ENCODE measurements at places on chromosomes 12 and 14.

DNA sequence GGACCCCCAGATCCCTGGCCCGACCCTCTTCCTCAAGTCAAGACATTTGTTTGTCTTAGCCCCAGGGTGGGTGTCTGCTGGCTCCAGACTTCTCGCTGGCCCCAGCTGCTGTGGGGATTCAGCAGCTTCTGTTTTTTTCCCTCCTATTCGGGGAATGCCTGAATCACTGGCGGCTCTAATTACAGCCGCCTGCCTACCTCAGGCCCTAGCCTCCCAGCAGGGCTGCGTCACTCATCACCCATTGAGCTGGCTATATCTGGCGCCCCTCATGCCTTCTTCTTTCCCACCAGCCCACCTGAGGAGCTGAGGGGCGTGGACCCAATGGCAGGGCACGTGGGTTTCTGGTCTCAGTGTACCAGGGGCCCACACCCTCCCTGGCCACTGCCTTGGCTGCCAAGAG, 10.1 kb downstream of the KRT80 start:
- no peak for DNase-seq

- DNase-seq: no peak
Measured at GRCh38 chr12:111194703-111195051, 174.2 kb downstream of the PHETA1 start.

DNA sequence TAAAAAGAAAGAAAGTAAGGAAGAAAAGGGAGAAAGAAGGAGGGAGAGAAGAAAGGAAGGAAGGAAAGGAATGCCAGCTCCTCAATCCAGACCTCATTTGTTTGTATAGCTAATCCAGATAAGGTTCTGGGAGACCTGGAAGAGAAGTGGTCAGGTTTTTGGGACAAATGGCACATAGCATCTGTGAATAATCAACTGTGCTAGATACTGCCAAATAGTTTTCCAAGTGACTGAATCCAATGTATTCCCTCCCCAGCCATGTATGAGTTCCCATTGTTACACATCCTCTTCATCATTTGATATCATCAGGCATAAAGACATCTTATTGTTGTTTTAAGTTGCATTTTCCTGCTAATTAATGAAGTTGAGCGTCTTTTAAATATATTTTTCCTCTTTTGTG, 18.6 kb upstream of the PTGR2 start:
- DNase-seq: no peak

- DNase-seq: no peak
Measured at GRCh38 chr12:3523058-3523457, 32.1 kb downstream of the PRMT8 start.

DNA sequence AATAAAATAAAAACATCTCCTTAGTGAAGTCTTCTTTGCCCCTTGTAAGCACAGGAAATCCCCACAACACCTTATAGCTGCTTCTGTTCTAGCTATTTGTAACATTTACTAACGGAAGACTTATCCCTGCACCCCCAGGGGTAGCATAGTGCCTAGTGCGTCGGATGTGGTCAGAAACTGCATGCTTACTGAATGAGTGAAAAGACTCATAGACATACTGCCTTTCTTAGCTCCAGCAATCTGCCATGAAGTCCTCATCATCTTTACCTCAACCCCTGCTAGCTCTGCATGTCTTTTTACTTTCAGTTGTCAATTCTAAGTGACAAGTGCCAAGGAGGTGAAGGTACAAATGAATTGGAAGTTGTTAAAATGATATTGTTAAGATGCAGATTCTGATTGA, 12.9 kb downstream of the RIOX1 start:
- DNase-seq: peak; percentile 14

DNA sequence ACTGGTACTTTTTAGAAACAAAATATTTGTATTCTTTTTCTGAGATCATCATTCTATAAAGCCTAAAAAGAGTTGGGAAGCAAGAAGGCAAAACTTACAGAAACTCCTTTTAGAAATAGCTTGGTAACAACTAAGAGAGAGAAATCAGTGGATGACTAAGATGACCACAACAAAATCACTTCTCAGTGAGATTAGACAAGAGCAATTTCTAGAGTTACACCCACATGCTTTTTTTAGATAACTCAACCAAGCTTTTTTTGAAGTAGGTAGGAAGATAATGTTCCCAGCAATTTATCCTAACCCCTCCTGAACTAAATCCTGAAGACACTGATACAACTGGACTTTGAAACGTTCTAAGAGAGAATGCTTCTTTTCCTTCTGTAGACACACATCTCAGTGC, 576.4 kb downstream of the SLC6A15 start:
- no peak for DNase-seq

DNA sequence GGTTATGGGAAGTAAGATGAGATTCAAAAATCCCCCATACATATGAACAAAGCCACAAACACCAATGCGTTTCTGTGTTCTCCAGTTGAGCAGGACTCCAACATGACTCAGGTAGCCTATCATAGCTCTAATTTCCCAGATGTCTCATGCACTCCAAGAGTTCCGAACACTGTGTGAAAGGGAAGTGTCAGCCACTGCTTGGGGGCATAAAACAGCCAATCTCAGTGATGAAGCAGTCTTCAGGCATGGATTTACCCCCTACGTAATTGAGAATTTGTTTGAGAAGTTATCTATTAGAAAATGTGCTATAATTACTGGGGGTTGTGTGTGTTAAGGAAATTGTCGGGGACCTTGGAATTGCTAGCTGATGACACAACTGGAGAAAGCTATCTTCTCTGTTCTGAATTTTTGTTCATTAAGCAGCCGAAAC, 153.9 kb upstream of the AVPR1A start:
- DNase-seq: no peak

GRCh38 chr12:111126331-111126730, 206.0 kb upstream of the MYL2 start:
- no peak for DNase-seq

DNA sequence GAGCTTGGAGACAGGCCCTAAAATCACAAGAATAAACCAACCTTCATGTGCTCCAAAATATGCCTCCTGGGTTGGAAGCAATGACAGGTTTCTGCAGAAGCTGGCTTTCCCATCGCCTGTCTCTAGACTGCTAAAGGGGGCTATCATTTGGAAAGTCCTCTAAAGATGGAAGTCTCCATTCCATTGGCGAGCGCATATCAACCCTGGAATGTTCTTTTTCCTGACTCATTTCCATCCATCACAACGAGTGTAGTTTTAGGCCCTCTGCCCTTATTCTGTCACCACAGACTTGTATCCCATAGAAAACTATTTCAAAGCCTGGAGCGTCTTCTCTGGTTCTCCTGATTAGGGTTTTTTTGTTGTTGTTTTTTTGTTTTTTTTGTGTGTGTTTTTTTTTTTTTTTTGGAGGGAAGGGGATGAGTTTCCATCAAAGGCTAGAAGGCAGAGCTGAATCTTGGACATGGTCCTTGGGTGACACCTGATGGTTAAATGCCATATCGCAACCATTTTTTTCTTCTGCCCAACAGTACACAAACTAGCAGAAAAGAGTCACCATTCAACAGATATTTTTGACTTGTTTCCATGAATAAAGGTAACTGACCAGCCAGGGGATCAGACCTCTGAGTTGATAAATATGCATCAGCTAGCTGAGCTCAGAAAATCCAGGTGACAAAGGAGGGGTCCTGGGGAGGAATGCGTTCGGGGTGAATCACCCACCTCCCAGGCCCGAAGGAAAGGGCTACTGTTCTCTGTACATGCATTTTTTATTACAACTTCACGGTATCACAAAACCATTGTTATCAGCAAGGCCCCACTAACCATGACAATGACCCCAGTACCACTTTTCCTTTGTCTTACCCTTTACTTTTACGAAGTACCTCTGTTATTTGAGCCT, 40.5 kb downstream of the KCNA5 start:
- DNase-seq: peak; percentile 14

- no peak for DNase-seq
Measured at GRCh38 chr12:116719731-116720528, 17.9 kb downstream of the SPRING1 start.

GRCh38 chr14:55762595-55763232, 182.7 kb downstream of the KTN1 start:
- no peak for DNase-seq

- DNase-seq: no peak
Measured at GRCh38 chr12:100031836-100032235, 47.1 kb upstream of the ANKS1B start.

- no peak for DNase-seq
Measured at GRCh38 chr12:27486961-27487360, 37.0 kb upstream of the PPFIBP1 start.

GRCh38 chr12:64611341-64612284, 1.3 kb downstream of the RASSF3 start:
- no peak for DNase-seq

GRCh38 chr12:104083769-104084475, 19.6 kb downstream of the HCFC2 start:
- DNase-seq: peak; percentile 30

DNA sequence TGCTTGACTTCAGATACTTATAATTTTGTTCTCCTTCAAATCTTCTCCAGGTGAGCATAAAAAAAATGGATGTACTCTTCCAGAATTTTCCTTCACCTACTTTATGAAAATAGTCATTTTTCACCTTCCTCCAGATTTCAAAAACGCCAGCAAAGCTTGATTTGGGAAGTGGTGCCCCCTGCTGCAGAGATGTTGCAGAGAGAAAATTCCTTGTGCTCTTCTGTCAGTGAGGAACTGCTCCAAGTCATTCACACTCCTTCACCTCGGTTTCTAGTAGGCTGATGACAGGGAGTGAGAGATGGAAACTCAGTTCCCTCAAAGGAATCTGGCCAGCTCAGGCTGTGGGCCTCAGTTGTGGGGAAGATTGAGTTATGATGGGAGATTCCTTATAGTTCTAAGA, 24.2 kb upstream of the RNASE3 start:
- no peak for DNase-seq

DNA sequence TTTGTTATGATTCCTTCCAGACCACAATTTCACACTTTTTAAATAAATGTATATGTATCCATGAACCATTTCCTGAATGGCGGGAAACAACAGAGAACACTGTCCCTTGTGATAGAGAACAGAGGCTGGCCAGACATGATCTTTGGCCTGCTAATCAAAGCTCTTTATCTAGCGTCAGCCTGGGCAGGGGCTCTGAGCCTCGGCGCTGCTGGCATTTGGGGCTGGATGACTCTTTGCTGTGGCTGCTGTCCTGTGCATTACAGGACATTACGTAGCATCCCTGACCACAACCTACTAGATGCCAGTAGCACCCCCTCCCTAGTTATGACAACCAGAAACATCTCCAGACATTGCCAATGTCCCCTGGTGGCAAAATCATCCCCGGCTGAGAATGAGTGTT, 77.7 kb downstream of the DNAH10 start:
- DNase-seq: no peak

DNA sequence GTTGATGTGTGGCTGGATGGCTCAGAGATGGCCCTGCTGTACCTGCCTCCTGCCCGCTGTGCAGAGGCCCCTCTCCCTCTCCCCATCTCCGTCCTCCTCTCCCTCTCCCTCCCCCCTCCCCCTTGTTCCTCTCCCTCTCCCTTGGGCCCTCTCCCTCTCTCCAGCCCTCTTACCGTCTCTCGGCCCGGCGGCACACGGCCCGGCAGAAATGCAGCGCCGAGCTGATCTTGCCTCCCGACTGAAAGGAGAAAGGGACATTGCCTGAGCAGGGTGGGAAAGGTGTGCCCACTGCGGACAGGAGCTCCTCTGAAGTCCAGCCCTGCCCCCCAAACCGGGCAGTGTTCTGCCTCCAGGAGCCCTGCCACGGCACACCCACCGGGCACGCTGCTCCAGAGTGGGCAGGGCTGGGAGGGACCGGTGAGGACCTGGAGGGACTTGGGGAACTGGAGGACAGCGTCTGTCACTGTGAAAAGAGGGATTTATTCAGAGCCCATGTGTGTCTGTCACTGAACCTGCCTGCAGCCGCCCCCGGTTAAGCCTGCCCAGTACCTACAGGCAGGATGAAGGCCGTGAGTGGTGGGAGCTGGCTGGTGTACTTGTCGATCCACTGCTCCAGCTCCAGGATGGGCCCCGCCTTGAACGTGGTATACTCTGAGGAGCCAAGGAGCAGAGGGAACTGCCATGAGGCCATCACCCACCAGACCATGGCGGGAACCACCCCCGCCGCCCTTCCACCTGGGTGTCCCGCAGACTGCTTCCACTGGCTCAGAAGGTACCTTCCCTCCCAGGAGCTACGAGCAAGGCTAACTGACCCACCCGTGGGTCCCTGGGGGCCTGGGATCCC, 12.2 kb downstream of the MMAB start:
- no peak for DNase-seq

DNA sequence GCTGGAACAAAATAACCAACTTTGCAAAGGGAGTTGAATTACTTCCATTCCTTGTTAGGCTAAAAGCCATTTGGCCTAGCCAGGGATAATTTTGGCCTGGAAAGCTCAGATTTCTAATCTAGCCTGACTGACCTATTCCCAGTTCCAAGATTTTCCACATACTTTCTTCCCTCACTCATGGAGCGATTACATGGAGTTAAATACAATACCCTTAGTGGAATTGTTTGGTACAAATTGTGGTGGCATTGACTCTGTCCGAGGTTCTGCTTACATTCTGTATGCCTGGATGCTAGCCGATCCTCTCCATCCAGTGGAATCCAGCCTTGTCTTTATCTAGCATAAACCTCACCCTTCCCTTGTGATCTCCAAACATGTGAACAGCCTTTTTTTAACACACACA, 965.1 kb downstream of the DIO2 start:
- no peak for DNase-seq

GRCh38 chr12:62977418-62977817, 42.5 kb upstream of the PPM1H start:
- DNase-seq: no peak

DNA sequence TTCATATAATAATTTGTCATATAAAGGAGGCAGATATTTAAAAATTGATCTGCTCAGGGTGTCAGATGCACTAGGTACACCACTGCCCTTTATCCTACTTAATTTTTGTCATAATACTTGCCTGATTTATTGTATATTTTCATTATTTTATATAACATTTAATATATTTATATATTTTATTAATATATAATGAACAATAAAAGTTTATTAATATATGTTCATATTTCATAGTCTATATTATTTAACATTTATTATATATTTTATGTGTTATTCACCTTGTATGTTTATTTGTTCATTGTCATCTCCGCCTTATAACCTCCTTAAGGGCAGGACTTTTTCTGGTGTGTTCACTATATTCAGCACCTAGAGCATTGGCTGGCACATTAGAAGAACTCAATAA, 232.4 kb upstream of the AMIGO2 start:
- DNase-seq: no peak

GRCh38 chr12:38983117-38983571, 77.8 kb upstream of the CPNE8 start:
- no peak for DNase-seq

GRCh38 chr12:24948757-24949722, at the start of gene BCAT1:
Gene BCAT1, minus strand, starts transcription at chr12:24949101. Its CDS starts 169 bp downstream, at chr12:24948932.
- DNase-seq: peak; percentile 84

- no peak for DNase-seq
Measured at GRCh38 chr12:70393787-70394499, 27.9 kb downstream of the KCNMB4 start.
